ENCODE measurements at places on chromosomes 1 and 21.

- no peak for DNase-seq
Measured at GRCh38 chr1:78834201-78834741, 172.3 kb downstream of the ADGRL4 start.

DNA sequence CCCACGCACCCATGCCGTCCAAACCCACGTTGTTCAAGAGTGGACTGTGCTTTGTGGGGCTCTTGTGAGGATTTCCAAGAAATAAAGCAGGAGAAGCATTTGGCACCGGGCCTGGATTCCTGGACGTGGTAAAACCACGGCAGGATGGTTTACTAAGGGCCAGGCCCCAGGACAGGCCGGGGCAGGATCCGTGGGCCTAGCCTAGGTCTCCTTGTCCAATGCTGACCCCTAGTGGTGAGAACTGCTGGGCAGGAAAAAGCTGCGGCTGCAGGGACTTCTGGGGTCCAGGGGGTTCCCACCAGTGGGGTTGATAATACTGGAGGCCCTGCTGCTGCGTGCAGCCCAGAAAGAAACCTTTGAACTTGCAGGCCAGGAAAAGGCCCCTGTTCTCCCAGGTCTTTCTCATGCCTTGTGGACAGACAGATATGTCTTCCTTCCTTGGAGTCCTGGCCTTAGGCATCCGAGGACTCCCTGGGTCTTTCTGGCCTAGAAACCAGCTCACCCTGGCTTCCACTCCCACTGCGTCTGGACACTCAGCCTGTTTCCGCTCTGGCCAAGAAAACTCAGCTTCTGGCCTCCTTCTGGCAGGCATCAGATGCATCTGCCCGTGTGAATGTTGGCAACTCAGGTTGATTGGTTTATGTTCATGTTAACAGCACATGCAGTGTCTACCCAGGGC is 106.9 kb upstream of the TMEM51 start:
- peak; percentile 10 for DNase-seq

DNA sequence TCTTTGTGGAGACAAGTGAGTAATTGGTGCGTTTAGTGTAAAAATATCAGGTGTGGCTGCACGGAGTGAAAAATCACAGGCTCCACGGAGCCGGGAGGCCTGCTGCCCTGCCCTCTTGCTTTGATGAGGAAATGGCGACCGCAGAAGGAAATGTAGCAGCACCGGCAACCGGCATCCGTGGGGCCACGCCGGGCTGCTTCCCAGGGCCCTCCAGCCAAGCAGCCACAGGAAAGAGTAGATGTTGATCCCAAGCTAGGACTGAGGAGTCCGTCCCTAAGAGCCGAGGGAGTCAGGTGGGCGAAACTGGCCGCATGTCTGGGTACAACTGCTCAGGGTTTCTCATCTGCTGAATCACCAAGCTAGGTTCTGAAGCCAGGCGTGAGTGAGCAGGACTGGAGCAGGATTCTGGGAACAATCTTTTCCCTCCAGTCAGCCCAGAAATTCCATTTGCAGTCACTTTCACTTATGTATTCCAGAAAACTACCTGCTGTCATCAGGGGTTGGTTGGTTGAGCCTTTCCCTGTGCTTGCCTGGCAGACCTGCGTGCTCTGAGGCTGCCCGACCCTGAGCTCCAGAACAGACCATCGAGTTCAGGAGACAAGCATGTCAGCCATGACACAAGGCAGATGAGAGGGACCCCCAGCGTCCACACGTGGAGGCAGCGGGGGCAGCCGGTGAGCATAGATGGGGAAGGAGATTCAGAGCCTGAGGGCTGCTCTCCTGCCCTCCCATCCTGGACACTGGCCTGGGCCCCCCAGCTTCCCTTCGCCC is 5.8 kb upstream of the ITGB2 start:
- no peak for DNase-seq

DNA sequence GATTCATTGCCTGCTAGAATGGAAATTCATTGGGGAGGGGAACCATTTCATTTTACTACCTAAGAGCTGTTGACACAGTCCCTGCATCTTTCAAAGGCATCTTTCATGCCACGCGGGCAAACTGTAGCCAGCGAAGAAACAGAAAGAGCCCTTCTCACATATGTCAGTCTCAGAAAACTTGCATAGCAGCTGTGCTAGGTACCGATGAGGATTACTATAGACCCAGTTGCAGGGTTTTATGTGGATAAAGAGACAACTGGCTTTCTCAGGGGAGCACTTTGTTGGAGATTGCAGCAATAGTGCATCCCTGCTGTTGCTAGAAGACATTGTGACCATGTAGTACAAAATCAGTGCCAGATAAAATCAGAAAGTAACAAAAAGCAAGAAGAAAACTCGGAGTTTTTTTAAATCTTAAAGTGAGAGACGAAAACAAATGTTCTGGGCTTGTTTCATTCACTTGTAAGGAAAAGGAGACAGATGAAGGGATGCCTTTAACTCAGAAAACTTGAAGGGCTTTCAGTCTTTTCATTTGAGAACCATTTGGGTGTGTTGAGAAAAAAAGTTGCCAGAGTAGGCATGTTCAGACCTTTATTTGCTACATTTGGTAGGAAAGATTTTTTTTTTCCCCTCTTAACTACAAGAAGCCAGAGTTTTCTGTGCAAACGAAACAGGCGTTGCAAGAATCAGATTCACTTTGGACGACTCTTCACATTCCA is 804.1 kb downstream of the USP25 start:
- no peak for DNase-seq

DNA sequence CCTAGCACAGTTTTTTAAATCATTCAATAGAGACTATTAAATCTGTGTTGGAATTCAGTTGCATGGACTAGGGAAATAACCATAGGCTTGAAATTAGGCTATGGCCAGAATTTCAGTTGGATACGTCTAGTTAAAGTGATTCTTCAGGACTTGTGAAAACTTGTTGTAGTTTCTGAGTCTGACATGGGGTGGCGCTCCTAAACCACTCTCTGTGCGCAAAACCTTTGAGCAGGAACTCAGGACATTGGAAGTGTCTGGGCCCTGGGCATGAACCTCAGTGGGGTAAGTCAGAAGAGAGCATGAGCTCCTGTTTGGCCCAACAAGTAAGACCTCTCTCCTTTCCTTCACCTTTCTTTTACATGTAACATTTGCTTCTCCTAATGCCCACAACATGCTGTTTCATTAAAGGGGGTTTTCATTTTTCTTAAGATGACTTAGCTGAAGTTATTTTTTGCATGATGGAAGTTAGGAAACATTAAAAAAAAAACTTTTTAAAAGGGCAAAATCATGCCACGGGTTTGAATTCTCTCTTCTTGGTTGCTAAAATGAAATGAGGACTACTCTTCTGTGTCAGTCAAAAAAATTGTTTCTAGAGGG is 17.1 kb upstream of the CCDC190 start:
- no peak for DNase-seq

DNA sequence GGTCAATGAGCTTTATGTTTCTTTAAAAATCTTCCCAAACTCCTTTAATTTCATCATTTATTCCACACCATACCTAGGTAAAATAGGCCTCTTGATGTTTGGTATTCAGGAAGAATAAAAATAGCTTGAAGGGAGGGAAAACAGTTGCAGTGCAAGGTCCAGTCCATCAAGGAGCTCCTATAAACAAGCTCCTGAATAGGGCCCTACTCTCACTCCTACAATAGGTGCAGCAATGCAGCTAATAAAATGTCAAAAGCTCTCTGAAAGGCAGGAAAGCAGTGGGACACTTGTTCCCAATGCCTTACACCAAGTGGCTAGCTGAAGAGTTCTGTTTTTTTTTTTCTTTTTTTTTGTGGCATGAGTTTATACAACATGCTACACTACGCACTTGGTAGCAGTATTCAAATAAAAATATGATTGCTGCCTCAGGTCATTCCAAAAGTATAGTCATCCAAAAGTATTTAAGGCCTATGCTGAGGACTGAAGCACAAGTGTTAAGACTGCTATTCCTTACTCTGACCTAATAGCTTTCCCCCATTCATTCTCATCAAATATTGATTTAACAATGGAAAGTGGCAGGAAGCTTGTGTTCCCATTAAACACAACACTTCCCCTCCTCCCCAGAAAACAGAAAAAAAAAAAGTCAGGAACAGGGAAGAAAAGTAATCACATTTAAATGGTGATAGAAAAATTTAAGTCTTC is 9.8 kb downstream of the TEX38 start:
- no peak for DNase-seq
